ENCODE measurements at places on chromosomes 2 and 18. TPM values are rescaled to one million over a fixed set of nuclear protein-coding genes. Genes with fewer than 3 reads are reported as not detected.

The IL1RN gene
- total RNA-seq, result 167 TPM

The CDH7 gene
- total RNA-seq, result under 0.01 TPM

The MAP3K19 gene
- not detected for total RNA-seq

The DYNAP gene
- total RNA-seq, result not detected

The FAM124B gene
- total RNA-seq, result 0.21 TPM

The SATB2 gene
- 1.7 TPM for total RNA-seq

The SLC8A1 gene
- total RNA-seq, result 3.6 TPM

The HOXD12 gene
- total RNA-seq, result not detected

The STAM2 gene
- total RNA-seq, result 26.6 TPM

The NDC80 gene
- total RNA-seq, result 1.9 TPM

The LYPD6B gene
- total RNA-seq, result 4.6 TPM

The KIF1A gene
- total RNA-seq, result not detected

The PTRHD1 gene
- total RNA-seq, result 18.3 TPM

The SH3RF3 gene
- under 0.01 TPM for total RNA-seq

The MRPS5 gene
- 53.1 TPM for total RNA-seq

The GREB1L gene
- total RNA-seq, result 2.7 TPM

The CDK15 gene
- total RNA-seq, result not detected

The POTEI gene
- not detected for total RNA-seq

The SERPINB2 gene
- 219 TPM for total RNA-seq

The REEP1 gene
- total RNA-seq, result 0.24 TPM

The LBX2 gene
- total RNA-seq, result 3.2 TPM

The ACMSD gene
- total RNA-seq, result 1.7 TPM

The LYG1 gene
- total RNA-seq, result not detected

The PDE11A gene
- total RNA-seq, result 0.48 TPM

The HMSD gene
- not detected for total RNA-seq

The KCNJ13 gene
- total RNA-seq, result not detected

The GKN2 gene
- total RNA-seq, result not detected

The ITGA6 gene
- total RNA-seq, result 471 TPM

The RAB6C gene
- total RNA-seq, result not detected

The CNGA3 gene
- not detected for total RNA-seq

The ANKZF1 gene
- total RNA-seq, result 55.6 TPM

The SPATA3 gene
- not detected for total RNA-seq

The GALNT13 gene
- total RNA-seq, result 0.85 TPM

The ITGB6 gene
- total RNA-seq, result 36.2 TPM

The EHD3 gene
- 2.7 TPM for total RNA-seq

The LCT gene
- not detected for total RNA-seq

The UGT1A3 gene
- 0.24 TPM for total RNA-seq
